B cell (primary cell): ENCODE measurements at places on chromosomes 11 and 22. TPM values are rescaled to one million over a fixed set of nuclear protein-coding genes. Genes with fewer than 3 reads are reported as not detected.

OR9G1 gene
- polyA plus RNA-seq = not detected in 2 replicates

POU2AF3 gene
- 0.48 and 0.51 TPM in 2 replicates for polyA plus RNA-seq

DNA sequence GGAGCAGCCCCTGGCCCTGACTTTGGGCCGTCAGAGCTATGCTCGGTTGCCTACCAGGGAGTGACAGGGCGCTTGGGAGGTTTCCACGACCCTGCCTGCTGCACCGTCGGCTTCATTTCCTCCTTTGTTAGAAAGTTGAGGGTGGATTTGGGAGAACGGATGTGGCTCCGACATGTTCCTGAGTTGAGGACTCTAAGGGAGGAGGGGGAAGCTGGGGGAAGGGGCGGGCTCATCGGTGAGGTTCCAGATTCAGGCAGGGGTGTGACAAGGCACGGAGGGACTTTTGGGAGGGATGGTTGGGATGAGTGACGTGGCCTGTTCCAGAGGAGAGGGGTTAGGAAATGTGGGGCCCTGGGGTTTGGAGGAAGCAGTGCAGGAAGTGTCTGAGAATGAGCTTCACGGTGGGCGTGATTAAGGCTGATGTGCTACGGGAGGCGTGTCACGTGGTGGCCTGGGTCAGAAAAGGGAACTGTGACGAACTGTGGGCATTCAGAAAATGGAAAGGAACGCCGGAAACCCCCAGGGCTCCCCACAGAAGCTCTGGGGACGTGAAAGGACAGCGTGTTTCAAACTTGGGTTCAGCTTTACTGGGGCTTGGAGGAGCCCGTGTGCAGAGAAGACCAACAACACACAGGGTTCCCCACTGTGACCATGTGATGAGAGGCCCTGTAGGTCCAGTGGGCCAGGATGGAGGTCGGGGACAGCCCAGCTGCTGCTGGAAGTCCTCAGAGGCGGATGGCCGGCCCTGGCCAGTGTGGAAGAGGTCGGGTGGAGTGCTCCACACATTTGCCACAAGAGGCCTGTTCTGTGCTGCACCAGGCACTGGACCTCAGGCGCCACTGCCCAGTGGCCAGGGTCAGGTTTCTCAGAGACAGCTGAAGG, 2.8 kb downstream of the PARVB start:
- peak; percentile 96 for DNase-seq

GRCh38 chr22:41934284-41935014, 7.8 kb upstream of the TNFRSF13C start:
- peak; percentile 58 for DNase-seq

DNA sequence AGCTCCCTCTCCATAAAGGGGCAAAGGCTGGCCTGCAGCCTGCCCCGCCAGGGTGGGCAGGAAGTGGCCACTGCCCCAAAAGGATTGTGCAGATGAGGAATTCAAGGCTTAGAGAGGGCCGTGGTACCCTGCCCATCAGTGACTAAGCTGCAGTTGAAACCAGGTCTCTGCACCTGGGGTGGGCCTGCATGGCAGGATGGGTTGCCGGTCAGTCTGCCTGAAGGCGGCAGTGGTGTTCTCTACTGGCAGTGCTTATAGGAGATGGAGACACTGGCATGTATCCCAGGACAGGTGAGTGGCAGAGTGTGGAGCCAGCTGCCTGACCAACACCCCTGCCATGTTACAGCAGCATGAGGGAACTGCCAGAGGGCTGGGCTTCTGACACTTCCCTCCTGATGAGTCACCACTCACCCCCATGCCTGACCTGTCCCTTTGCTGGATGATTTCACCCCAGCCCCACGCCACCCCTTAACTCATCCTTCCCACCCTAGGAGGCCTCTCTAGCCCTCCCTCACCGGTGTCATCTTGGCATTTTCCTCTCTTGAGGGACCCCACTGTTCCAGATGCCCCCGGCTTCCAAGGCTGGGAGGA, 70.2 kb upstream of the LMO1 start:
- no peak for DNase-seq
